ENCODE measurements at places on chromosomes 7 and 10.

- no peak for DNase-seq
These were observed 11.7 kb downstream of the TRIM8 start for GRCh38 chr10:102656026-102656425.

GRCh38 chr7:141156407-141156806, 82.5 kb downstream of the TMEM178B start:
- DNase-seq = no peak

- DNase-seq = peak; percentile 37
These were observed 625 bp downstream of the IPMK start for GRCh38 chr10:58266826-58267712.

DNA sequence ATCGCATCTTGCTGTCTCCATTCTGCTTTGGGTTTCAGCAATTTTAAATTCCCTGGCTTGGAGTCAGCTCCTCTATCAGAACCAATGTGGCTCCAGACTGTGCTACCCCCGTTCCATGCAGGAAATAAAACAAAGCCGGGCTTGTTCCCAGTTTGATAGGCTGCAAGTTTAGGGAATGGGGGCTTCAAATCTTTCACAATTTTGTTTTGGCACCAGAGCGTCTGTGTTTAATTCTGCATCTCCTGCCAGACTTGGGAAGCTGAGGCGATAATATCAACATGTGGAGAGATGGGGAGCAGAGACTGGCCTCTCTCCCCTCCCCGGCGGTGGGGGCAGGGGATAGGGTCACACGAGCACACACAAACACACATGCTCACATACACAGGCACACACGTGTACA, 305.9 kb downstream of the FGFR2 start:
- no peak for DNase-seq

- no peak for DNase-seq
These were observed 50.3 kb upstream of the ZEB1 start for GRCh38 chr10:31268444-31269303.

GRCh38 chr7:70696201-70696754, 435.7 kb upstream of the GALNT17 start:
- no peak for DNase-seq

GRCh38 chr10:6167456-6167855, 35.3 kb upstream of the PFKFB3 start:
- DNase-seq = no peak

- DNase-seq = no peak
These were observed 5.8 kb upstream of the AOC1 start for GRCh38 chr7:150846291-150847115.

GRCh38 chr10:90947030-90947960, 26.4 kb upstream of the ANKRD1 start:
- DNase-seq = no peak

DNA sequence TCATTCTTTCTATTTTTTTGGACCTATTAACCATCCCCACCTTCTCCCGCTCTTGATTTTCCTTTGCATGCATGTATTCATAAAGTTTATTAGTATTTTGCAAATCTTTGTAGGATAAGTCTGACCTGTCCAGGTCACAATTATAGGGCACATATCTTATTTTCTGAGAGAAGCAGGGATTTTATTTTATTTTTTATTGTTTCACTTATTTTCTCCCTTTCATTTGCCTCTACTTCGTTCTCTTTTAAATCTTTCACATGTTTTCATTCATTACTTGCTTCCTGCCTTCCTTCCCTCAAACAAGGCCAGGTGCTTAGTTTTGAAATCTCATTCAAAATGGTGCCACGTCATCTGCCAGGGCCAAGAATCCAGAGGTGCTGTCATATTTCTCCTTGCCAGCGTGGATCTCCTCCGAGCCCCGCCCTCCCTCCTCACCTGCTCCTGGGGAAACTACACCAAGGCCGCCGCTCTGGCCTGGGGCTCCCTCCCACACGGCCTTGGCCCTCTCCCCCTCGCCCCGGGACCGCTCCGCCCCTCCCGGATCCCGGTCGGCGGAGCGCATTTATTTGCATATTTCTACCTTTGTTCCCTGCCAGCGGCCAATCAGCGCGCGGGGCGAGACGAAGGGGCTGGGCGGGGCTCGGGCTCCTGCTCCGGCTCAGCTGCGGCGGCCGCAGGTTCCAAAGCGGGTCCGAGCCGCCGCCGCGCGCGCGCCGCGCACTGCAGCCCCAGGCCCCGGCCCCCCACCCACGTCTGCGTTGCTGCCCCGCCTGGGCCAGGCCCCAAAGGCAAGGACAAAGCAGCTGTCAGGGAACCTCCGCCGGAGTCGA, at the start of gene TSPAN13:
TSPAN13 (plus strand) TSS at position 654 of the 830 bp plus-strand sequence. CDS start 213 bp downstream, outside the sequence.
- DNase-seq = peak; percentile 15

GRCh38 chr7:2001601-2002442, 230.9 kb downstream of the MAD1L1 start:
- no peak for DNase-seq

DNA sequence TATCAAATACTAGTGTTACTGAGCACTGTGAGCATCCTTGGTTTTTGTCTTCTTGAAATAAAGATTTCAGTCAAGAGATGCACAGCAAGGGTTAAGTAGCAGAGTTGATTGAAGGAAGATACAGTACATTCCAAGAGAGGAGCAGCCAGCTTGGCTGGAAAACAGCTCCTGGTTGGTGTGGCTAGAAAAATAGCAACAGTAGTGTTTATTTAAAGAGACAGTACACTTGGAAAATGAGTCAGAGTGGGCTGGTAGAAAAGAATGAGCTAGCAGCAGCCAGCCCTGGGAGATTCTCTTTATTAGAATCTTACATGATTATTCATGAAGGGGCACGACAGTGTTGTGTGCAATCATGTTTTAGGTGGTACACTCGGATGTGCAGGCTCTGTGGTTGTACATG, 1016.4 kb upstream of the SORCS1 start:
- DNase-seq = no peak

GRCh38 chr7:127383123-127383835, 9.2 kb downstream of the ZNF800 start:
- DNase-seq = no peak

- no peak for DNase-seq
These were observed 29.6 kb downstream of the FGFBP3 start for GRCh38 chr10:91879515-91880170.

DNA sequence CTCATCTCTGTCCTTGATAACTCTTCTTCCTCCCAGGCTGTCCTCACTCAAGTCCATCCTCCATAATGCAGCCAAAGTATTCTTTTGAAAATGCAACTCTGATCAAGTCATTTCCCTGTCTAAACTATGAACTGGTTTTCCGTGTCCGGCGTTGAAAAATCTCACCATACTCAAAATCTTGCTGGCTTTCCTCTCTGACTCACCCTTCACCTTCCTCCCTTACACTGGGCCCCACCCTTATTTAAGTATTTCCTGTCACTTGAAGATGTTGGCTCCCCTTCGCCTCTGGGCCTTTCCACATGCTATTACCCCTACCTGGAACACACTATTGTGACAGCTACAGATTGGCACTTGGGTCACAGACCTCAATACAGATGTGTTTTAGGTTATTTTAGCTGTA, 515.6 kb downstream of the INHBA start:
- no peak for DNase-seq

DNA sequence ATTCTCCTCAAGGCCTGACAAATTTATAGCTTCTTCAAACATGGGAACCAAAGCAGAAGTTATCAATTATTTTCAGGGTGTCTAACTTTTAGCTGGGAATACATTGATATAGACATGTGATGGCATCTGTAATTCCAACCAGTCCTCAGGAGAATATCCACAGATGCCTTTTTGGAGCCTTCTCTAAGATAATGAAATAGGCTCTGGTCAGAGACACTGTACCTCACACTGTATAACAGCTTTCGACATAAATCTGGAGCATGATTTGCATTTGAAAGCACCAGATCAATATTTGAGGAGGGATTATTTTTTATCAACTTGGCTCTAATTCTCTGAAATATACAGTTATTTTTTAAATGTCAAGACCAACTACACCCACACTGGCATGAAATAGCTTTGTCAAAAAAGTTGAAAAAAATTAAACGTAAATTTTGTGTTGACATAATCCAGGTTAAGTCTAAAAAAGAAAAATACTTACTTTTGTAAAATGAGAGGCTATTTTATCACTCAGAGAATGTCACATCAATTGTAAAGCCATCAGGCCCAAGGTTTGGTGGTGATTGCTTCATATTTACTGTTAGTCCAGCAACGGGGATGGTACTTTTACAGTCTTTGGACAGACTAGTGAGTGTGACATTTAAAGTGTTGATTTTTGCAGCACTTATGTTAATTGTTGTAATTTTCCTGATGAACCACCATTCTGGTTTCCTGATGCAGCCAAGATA, 177.0 kb upstream of the SP8 start:
- no peak for DNase-seq

DNA sequence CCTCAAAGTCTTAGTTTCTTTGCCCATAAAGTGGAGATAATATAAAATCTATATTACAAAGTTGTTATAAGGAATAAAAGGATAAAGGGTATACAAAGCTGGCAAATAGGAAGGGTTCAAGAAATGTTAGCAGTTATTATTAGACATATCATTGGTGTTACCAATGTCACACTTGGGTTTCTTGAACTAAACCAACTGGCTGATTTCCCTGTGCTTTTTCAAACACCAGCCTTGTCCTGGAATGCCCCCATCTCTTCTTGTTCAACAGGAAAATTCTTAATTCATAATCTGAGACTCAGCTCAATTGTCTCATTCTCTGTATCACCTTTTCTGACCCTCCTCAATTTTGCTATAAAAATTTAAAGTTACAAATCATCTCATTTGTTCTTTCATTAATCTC, 143.7 kb upstream of the LRRTM3 start:
- DNase-seq = no peak

DNA sequence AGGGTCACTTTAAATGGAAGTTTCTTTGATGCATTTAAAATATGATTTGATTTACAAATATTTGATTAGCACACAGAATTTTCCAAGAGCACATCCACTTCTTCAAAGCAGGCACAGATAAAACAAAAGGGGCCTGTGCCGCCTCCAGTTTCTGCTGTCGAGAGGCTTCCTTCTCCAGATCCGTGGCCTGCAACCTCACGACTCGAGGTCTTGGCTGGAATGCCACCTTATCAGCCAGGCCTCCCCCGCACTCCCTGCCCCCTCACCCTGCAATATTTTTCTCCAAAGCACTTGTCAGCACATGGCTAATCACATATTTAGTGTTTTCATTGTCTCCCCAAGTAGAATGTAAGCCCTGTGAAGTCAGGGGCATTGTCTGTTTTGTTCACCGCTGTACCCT, 12.5 kb downstream of the PYROXD2 start:
- no peak for DNase-seq

DNA sequence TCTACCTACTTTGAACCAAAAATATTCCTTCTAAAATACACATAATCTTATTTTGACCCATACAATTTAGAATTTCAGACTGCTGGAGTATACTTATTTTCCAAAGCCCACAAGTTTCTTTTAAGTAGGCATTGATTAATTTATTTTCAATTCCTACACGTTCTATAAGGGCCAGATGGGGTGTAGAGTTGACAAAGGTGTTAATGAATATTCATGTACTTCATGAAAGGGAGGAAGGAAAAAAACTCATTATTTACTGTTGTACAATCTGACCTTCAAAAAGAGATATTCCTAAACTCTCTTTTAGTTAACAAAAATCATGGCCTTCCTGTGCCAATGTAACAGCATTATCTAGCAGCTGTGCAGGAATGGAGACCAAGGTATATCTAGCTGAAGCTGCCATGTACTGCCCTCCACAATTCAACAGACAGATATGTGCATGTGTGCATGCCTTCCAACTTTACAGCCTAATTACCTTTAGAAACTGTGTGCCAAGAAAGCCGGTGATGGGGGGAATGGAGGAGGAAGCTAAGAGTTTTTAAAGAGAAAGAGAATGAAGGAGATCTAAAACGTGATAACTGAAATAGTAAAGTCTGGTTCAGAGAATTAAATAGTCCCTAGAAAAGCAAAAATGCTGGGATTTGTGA, 108.9 kb downstream of the UPF2 start:
- no peak for DNase-seq

DNA sequence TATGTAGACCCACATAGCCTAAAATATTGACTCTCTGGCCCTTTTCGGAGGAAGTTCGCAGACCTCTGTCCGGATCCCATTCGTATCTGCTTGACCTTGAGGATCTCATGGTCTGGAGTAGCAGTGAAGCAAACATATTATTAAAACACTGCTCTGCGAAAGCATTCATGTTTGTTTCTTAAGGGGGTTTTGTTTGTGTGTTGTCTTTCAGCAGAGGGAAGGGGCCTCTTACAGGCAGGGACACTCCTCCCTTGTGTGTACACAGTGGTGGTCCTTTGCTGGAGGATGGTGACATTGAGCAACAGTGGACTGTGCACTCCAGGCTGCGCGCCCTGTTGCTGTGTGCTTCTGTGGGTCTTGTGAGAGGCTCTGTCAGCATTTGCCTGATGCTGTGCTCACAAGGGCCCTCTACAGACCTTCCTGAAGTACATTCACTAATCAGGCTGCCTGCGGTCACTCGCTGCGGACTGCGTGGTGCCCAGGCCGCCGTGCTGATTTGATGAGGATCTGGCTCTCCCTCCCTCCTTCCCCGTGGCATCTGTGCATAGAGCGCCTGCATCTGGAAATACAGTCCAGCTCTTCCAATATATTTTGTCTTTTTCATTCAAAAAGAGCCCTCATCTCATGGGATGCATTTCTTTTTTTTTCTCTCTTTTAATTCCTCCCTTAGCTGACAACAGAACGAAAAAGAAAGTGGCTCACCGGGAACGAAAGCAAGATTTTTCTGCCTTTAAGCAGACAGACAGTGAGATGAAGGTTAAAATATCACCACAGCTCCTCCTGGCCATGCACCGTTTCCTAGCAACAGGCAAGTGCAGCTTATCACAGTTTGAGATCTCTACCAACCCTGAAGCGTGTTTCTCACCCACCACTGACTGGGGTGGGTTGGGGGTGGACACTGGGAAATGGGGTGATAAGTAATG, 135.8 kb downstream of the CNNM2 start:
- DNase-seq = peak; percentile 51

GRCh38 chr10:124912101-124912886, 29.6 kb upstream of the ZRANB1 start:
- DNase-seq = no peak

DNA sequence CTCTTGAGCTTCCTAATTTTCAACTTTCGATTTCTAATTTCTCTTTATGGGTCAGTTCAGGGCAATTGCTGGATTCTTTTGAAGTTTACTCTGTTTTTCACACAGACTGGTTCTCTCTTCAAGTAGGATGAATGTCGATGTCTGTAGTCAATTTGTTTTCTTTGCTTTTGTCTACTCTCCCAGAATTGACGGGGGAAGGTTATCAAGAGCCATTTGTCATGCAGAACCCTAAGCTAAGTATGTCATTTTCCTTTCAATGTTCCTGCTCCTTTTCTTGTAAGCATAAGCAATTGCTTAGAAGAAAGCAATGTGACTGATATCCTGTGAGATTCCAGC, 53.7 kb downstream of the SLC39A12 start:
- DNase-seq = no peak

- DNase-seq = no peak
These were observed 81.9 kb upstream of the CAPZA2 start for GRCh38 chr7:116780521-116780920.

GRCh38 chr10:103663236-103663635, 169.7 kb downstream of the NEURL1 start:
- no peak for DNase-seq

DNA sequence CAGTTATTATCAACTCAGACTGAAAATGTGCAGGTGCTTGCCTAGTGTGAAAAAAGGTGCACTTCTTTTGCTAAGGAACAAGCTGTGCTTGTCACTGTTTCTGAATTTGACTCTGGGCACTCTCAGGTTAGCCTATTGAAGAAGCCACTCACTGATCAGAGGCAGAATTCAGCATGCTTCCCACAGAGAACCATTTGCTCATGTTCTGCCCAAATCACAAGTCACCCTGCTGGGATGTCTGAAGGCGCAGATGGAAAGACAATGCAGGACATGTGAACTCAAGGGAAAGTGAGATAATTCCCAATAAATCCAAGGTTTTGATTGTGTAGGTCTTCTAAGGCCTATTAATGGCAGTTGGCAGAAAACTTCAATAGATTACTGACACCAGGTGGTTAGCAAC, 47.8 kb upstream of the CSTF2T start:
- no peak for DNase-seq
